ENCODE measurements at places on chromosomes 6 and 20. TPM values are rescaled to one million over a fixed set of nuclear protein-coding genes. Genes with fewer than 3 reads are reported as not detected.

GRCh38 chr6:56440551-56440981, 193.2 kb upstream of the COL21A1 start:
- no peak overlapping the region for H3K4me3 ChIP-seq
- no peak for DNase-seq
- H3K36me3 ChIP-seq: peaks cover 4% of the 10 kb centered on the region
- H3K27me3 ChIP-seq: no peaks in the 10 kb centered on the region

DNA sequence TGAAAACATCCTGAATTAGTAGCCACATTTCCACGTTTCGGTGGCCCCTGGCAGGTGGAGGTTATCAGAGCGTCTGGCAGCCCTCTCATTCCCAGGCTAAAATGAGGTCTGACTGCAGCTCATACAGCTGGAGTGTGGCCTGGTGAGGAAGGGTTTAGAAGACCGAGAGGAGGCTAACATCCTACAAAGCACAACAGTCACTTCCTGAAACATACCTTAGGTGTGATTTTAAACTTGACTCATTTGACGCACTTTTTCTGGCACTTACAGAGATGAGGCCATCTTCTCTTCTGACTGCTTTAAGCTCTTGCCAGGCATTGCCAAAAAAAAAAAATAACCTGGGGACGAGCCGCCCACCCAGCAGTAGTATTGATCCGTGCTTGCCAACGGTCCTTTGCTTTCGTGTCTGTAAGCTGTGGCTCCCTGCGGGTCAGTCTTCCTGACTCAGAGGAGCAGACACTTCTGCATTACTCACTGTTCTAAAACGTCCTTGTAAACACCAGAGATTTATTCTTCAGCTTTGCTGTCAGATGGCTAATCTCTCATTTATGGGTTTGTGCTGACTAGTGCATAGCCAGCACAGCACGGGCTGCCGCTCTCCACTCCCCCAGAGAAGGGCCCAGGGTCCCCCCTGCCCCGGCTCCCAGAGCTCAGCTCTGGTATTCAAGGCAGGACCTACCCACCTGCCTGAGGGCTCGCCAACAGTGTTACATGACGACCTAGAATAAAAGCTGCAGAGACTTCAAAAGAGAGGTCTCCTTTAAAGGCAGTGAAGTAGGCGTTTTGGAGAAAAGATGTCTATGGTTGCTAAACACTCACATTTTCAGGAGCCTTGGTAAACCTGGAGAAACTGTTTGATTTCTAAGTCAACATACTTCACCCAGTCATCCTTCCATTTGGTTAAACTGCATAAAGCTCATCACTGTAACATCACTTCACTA, 78.5 kb upstream of the FRMD1 start:
- H3K27me3 ChIP-seq: peaks cover 5% of the 10 kb centered on the region
- peaks cover 64% of the 10 kb centered on the region for H3K4me1 ChIP-seq
- peak overlapping the region; percentile 88 for H3K27ac ChIP-seq
- peak; percentile 68 for DNase-seq
- H3K4me3 ChIP-seq: peak overlapping the region; percentile 77

GRCh38 chr6:105618247-105618646, 215.4 kb upstream of the PREP start:
- H3K4me3 ChIP-seq: no peak overlapping the region
- H3K27me3 ChIP-seq: no peaks in the 10 kb centered on the region
- H3K4me1 ChIP-seq: no peaks in the 10 kb centered on the region

DNA sequence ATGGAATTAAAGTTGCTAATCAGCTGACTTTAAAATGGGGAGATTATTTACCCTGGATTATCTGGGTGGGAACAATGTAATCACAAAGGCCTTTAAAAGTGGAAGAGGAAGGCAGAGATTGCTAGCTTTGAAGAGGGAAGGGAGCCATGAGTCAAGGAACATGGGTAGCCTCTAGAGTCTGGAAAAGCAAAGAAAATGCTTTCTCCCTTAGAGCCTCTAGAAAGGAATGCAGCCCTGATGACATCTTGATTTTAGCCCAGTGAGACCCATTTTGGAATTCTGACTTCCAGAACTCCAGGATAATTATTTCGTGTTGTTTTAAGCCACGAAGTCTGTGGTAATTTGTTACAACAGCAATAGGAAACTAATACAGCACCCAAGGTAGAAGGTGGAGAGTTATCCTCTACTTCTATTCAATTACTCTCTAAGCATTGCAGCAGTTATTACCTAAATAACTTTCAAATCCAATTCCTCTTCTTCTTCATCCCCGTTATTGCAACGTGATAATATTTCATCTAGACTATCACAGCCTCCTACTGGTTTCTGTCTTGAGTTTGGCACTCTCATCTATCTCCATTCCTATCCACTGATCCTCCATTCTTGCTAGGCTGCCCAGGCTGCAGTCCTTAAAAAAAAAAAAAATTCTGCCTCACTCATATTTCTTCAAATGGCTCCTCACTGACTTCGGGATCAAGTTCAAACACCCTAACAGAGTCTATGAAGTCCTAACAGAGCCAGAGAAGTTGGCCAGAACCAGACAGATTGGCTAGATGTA, 224.3 kb downstream of the BTBD9 start:
- H3K4me1 ChIP-seq: peaks cover 18% of the 10 kb centered on the region
- H3K36me3 ChIP-seq: no peaks in the 10 kb centered on the region
- H3K27ac ChIP-seq: no peak overlapping the region

- no peak for DNase-seq
- no peak overlapping the region for H3K27ac ChIP-seq
- peaks cover 21% of the 10 kb centered on the region for H3K27me3 ChIP-seq
- H3K36me3 ChIP-seq: no peaks in the 10 kb centered on the region
- peaks cover 3% of the 10 kb centered on the region for H3K4me1 ChIP-seq
These were observed 26.4 kb downstream of the GABRR1 start for GRCh38 chr6:89190741-89191140.

DNA sequence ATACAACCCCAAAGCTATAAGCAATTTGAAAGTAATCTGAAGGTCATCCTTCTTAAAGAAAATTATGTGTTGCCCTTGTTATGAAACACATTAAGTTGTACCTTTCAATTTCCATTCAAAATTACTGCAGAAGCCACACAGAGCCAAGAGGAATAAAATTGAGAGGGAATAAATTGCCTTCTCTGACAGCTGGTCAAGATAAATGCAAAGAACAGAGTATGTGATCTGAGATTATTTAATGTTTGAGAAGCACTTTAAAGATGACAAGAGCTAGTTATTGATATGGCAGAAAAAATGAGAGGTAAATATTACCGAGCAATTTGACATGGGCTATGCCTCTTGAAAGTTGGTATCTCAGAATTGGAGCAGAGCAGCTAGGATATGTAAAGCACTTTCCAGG, 61.6 kb downstream of the TRDN start:
- DNase-seq: no peak
- no peak overlapping the region for H3K4me3 ChIP-seq
- H3K36me3 ChIP-seq: no peaks in the 10 kb centered on the region
- no peaks in the 10 kb centered on the region for H3K4me1 ChIP-seq
- no peaks in the 10 kb centered on the region for H3K27me3 ChIP-seq
- H3K27ac ChIP-seq: no peak overlapping the region

GRCh38 chr6:6781172-6781872, 192.8 kb downstream of the LY86 start:
- no peak for DNase-seq
- no peak overlapping the region for H3K4me3 ChIP-seq
- H3K27ac ChIP-seq: no peak overlapping the region
- peaks cover 18% of the 10 kb centered on the region for H3K4me1 ChIP-seq
- no peaks in the 10 kb centered on the region for H3K27me3 ChIP-seq
- no peaks in the 10 kb centered on the region for H3K36me3 ChIP-seq

- no peak overlapping the region for H3K4me3 ChIP-seq
- H3K27ac ChIP-seq: no peak overlapping the region
- no peaks in the 10 kb centered on the region for H3K36me3 ChIP-seq
- DNase-seq: no peak
- H3K4me1 ChIP-seq: no peaks in the 10 kb centered on the region
These were observed 38.4 kb upstream of the FNDC1 start for GRCh38 chr6:159130846-159131245.

- no peak overlapping the region for H3K27ac ChIP-seq
These were observed 200.8 kb downstream of the BMP7 start for GRCh38 chr20:57065646-57066045.

DNA sequence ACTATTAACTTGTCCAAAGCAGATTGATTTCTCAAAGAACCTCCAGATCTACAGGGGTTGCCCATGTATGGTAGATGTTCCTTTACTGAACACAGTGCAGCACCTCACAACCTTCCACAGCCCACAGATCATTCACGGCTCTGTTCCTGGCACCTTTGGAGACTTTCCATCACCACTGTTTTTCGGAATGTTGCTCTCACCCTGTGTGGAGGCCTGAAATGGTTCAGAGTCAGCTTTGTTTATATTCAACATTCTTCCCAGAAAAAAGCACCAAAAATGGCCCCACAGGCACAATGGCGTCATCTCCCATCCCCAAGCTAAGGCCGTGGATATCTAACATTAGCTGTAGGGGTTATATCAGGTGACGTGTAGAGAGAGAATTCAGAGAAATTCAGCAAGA, 74.7 kb downstream of the DHX35 start:
- no peak overlapping the region for H3K4me3 ChIP-seq
- no peaks in the 10 kb centered on the region for H3K27me3 ChIP-seq
- no peak for DNase-seq
- no peak overlapping the region for H3K27ac ChIP-seq
- H3K36me3 ChIP-seq: peaks cover 11% of the 10 kb centered on the region

DNA sequence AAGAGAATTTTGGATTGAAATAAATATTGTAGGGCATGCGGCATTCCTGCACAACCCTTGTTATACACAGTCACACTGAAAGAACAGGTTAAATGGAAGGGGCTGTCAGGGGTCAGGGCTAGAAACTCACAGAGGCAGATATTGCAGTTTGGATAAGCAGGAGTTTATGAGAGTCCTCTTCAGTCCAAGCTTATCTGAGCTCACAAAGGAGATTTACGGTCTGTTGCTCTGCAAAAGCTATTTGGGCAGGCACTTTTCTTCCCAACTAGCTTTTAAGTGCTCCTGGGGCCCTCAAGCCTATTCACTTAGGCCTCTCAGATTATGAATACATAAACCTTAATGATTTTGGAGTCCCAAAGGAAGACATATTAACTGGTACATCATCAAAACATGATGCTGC, 156.2 kb downstream of the SOX4 start:
- H3K27me3 ChIP-seq: no peaks in the 10 kb centered on the region
- no peak overlapping the region for H3K27ac ChIP-seq

- H3K27ac ChIP-seq: no peak overlapping the region
- H3K4me3 ChIP-seq: no peak overlapping the region
- peaks cover 5% of the 10 kb centered on the region for H3K4me1 ChIP-seq
- H3K36me3 ChIP-seq: peaks cover 63% of the 10 kb centered on the region
These were observed 13.7 kb downstream of the RIPK1 start for GRCh38 chr6:3081960-3082359.

- H3K36me3 ChIP-seq: no peaks in the 10 kb centered on the region
- H3K27me3 ChIP-seq: no peaks in the 10 kb centered on the region
- H3K27ac ChIP-seq: no peak overlapping the region
- H3K4me1 ChIP-seq: no peaks in the 10 kb centered on the region
- no peak overlapping the region for H3K4me3 ChIP-seq
- no peak for DNase-seq
These were observed 400.2 kb downstream of the QKI start for GRCh38 chr6:163814494-163815364.

- H3K27me3 ChIP-seq: no peaks in the 10 kb centered on the region
- no peak for DNase-seq
- peaks cover 49% of the 10 kb centered on the region for H3K4me1 ChIP-seq
- H3K36me3 ChIP-seq: peaks cover 6% of the 10 kb centered on the region
These were observed 7.8 kb downstream of the ADA start for GRCh38 chr20:44643596-44644229.

DNA sequence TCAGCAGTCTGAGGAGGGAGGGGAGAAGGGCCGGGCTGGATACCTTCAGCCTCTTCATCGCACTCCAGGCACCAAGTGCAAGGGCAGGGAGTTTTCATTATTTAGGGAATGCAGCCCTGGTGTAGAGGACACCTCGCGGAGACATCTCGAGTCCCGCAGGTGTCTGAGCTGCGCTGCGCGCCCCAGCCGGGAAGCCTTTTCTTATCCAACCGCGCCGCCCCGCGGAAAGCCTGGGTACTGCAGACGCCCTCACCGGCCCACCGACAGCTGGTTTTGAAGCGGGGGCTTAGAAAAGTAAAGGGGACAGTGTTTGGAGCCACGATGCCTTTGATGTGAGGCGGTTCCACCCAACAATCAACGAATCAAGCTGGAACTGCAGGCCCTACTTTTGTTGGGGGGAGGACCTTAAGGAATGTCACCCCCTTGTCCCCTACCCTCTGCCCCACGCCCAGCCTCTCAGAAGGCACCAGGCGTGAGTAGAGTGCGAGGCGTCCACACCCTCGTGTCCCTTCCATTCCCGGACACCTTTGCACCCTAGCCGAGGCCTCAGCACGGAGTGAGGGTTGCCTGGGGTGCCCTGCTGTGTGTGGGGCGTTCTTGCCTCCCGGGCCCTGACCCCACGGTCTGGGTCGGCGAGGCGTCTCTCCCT, 8.6 kb downstream of the NKX2-2 start:
- peaks cover 83% of the 10 kb centered on the region for H3K27me3 ChIP-seq
- no peaks in the 10 kb centered on the region for H3K4me1 ChIP-seq
- peak overlapping the region; percentile 51 for H3K27ac ChIP-seq
- peak overlapping the region; percentile 76 for H3K4me3 ChIP-seq
- H3K36me3 ChIP-seq: no peaks in the 10 kb centered on the region
- peak; percentile 90 for DNase-seq

DNA sequence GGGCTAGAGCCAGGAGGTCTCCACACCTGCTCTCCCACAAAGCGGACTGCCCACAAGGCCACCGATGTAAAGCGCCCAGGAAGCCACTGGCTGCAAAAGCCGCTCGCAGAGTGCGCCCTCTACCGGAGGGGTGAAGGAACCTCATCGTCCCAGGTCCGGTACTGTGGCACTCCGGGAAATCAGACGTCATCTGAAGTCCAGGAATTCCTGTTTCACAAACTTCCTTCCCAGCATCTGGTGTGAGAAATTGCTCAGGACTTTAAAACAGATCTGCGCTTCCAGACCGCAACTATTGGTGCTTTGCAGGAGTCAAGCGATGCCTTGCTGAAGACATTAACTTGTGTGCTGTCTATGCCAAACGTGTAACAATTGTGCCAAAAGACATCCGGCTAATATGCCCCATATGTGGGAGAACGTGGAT, 115.1 kb upstream of the ARID1B start:
- H3K4me1 ChIP-seq: peaks cover 5% of the 10 kb centered on the region
- H3K27me3 ChIP-seq: peaks cover 19% of the 10 kb centered on the region
- H3K4me3 ChIP-seq: peak overlapping the region; percentile 73
- H3K27ac ChIP-seq: peak overlapping the region; percentile 23

Gene CNR1
- total RNA-seq: 3.5 TPM

Gene BCKDHB
- total RNA-seq: 33.2 TPM

Gene TGM3
- 1.5 TPM for total RNA-seq

Gene SPTLC3
- 10.6 TPM for total RNA-seq

Gene CCN6
- not detected for total RNA-seq

Gene BMP5
- 5.6 TPM for total RNA-seq

Gene RNF8
- total RNA-seq: 38.6 TPM

Gene PTPN1
- 27.6 TPM for total RNA-seq

Gene TAAR2
- not detected for total RNA-seq

Gene TUBB2B
- total RNA-seq: 37.8 TPM

Gene SPAG4
- total RNA-seq: 2.4 TPM

Gene SLC12A5
- 5.1 TPM for total RNA-seq

Gene ZFAND3
- total RNA-seq: 69.0 TPM

Gene SH3BGRL2
- total RNA-seq: 40.0 TPM

Gene C4A
- total RNA-seq: 9.7 TPM

Gene ABHD16B
- total RNA-seq: not detected

Measured in type B pancreatic cell (in vitro differentiated cells).